ENCODE measurements at places on chromosomes 11 and 22.

GRCh38 chr22:28183078-28183860 lies 264.2 kb upstream of the PITPNB start:
- DNase-seq: no peak

DNA sequence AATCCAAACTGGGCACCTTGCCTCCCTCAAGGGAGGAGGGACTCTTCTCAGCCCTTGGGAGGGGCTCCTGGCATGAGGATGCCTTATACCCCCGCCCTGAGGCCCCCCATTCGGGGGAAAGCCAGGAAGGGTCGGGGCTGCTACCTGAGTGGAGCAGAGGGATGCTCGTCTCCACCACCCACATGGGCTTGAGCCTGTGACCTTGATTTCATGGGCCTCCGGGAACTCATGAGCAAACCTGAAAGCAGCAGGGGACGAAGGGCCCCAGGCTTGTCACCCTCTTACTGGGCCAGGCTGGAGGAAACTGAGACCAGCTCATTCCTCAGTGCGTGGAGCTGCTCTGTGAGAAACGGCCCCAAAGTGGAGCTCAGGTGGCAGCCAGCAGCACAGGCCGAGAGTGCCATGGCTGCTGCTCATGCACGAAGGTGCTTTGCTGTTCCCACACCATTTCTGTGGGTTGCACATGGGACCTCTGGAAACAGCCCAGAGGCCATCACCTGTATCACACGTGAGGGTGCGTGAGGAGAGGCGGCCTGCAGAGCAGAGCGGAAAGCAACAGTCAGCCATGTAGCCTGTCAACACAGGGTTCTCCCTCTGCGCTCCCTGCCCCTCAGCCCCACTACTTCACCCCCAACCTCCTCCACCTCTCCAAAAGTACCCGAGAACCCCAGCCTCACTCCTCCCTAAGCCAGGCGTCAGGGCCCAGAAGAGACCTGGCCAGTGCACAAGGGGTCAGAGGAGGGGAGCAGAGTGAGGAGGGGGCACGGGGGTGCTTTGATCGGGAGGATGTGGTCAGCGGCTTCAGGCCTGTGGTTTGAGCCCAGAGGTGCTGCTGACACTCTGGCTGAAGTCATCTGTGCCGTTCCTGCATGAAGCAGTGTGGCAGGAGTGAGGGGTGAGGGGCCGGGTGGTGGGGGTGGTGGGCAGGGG lies 14.1 kb upstream of the IL2RB start:
- peak; percentile 69 for DNase-seq

DNA sequence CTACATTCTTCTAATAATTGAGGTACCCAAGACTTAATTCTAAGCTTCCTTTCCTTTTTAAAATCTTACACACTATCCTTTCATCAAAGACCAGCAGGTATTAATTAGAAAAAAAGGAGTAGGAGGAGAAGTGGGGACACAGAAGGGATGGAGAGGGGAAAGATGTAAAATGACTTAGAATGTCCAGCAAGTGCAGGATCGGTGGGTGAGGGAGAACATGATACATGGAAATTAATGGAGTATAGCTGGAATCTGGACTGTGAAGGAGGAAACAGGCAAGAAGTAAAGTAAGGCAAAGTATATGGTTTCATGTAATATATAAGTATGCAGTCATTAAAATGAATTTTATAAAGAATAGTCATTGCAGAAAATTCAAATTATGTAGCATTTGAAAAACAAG lies 63.7 kb upstream of the SC5D start:
- DNase-seq: no peak

DNA sequence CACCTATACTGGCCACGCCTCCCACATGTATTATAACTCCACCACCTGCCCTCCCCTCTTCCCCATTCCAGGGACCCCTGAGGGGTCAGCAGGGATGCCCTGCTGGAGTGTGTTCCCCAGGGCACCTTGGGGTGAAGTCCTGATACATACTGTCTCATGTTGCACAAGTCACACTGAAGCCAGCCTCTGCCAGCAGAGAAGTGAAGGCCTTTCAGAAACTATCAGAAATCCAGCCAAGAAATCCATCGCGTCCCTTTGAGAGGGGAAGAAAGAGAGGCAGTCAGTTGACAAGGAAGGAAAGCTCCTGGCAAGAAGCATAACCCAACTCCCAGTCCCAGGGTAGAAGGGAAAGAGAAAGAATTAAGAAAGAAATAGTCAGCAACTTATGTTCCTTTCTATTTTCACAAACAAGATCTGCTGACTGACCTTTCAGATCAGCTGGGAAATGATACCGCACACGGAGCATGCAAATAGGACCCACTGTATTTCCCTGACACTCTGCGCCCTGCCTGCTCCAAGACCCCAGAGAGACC lies 45.2 kb downstream of the SC5D start:
- DNase-seq: no peak

GRCh38 chr11:120511116-120511819 lies at the start of gene GRIK4:
GRIK4 (plus strand) TSS chr11:120511748; CDS start chr11:120660319, 148,571 bp downstream.
- peak; percentile 82 for DNase-seq

GRCh38 chr11:96229354-96229977 lies 113.5 kb downstream of the MAML2 start:
- DNase-seq: no peak

- no peak for DNase-seq
Measured at GRCh38 chr22:17774926-17775685, 837 bp upstream of the BID start.

GRCh38 chr22:22546490-22546889 lies 12.6 kb downstream of the PRAME start:
- DNase-seq: no peak

DNA sequence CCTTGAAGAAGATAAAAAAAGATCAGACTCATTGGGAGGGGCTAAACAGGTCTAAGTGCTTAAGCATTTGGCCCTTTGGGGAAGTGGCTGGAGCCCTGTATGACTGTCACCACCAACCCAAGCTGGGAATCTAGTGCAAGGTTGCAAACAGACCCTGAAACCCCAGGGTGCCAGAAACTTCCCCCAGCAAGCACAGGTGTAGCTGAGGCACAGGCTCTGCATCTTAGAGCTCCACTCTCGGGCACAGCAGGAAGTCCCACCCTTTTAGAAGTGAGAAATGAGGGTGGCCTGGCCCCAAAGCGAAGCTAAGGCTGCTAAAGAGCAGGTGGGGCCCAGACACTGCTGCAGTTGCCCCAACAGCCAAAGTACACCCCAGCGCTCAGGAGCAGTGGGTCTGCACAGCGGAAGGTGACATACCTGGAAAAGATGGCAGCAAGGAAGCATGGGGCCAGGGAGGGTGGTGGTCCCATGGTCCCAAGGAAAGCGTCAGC lies 5.8 kb upstream of the KDM2A start:
- peak; percentile 29 for DNase-seq

DNA sequence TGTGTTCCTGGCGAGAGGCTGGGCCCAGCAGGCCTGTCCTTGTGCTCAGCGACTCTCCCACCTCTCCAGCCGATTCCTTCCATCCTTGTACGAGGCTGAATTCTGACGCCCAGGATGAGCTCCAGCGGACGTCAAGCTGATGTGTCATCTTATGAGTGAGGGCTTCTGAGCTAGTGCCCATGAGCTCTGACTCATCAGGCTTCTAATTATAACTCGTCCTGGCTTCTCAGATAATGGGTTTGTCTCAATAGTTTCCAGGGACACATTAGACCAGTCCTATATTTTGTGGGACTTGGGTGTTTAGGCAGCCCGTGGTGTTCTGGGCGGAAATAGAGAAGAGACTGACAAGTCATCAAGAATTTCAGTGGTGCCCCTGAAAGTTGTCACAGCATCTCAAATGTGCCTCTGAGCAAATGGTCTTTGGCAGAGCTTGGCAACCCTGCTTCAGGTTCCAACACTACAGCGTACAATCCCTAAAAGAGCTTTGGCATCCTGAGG lies 108.2 kb upstream of the CD44 start:
- DNase-seq: no peak

DNA sequence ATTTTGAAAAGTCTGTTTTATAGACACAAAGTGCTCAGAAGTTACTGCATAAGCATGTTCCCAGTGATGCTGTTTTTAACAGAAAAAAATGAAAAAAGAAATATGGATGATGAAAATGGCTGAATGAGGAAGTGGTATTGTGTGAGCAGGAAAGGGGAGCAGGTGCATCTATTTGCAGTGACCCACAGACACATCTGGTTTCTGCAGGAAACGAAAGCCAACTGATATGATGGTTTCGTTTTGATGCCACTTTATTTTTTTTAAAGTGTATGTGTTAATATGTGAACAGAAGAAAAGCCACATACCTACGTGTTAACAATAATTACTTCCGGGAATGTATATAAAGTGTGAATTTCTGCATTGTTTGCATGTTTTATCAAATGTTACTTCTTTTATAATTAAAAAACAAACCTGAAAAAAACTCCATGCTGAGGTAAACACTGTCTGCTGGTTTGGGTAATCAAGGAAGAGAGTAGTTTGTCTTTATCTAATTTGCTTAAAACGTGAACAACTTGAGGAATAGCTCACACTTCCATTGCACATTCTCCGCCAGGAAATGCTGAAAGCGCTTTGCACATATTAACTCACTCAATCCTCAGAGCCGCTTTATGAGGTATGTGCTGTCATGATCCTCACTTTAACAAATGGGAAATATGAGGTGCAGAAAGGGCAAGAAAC lies 1335.9 kb downstream of the TBC1D22A start:
- DNase-seq: peak; percentile 76

DNA sequence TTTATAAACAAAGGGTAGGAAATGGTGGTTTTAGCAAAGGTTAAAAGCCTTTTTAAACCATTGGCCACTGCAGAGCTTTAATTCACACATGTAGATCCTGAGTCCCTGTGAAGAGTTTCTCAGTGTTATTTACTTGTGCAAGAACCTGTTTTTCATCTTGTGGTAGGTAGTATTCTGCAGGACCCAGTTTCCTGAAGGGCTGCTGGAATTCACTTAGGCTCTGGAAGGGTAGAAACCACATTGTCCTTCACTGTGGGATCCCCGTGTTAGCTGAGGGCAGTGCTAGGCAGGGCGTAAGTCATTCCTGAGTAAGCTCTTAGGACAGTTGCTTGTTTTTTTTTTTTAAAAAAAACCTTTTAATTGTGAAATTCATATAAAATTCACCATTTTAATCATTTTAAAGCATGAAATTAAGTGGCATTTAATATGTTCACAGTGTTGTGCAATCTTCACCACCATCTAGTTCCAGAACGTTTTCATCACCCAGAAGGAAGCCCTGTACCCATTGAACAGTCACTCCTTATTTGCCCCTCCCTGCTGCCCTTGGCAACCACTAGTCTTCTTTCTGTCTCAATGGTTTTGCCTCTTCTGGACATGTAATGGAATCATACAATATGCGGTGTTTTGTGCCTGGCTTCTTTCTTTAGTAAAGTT lies 77.7 kb downstream of the C22orf31 start:
- no peak for DNase-seq

DNA sequence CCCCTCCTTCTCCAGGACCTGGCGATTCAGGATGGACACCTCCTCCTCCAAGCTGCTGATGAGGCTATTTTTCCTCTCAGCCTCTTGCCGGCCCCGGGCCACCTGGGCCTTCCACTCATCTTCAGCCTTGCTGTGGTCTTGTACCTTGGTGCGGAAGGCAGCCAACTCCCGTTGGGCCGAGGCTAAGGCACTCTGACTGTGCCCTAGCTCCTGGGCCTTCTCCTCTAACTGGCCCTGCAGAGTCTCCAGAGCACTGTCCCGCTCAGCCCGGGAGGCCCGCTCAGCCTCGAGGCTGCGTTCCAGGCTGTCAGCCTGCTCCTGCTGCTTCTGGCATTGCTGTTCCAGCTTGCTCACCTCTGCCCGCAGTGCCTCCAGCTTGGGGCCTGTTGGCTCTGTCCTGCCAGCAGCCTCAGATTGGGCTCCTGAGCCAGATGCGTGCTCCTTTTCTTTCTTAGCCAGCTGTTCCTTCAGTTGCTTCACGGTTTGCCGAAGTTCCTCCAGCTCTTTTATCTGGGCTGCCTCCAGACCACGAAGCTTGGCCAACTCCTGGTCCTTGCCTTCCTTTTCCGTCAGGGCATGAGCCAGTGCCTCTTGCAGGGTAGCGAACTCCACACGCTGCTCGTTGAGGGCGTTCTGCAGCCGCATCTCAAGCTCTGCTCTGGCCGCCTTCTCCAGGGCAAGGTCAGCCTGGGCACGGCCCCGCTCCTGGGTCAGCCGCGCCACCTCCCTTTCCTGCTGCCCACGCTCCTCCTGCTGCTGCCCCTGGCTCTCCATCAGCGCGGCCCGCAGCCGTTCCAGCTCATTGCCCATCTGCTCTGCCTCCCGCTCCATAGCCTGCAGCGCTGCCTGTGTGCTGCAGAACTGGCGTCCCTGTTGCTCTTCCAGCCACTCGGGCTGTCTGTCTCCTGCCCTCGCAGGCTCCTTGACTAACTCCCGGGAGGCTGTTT lies 15.3 kb downstream of the IL18BP start:
- no peak for DNase-seq

GRCh38 chr22:37051391-37052385 lies at the start of gene KCTD17:
KCTD17 (plus strand) TSS chr22:37051742; CDS start chr22:37051761, 19 bp downstream.
- DNase-seq: peak; percentile 85

DNA sequence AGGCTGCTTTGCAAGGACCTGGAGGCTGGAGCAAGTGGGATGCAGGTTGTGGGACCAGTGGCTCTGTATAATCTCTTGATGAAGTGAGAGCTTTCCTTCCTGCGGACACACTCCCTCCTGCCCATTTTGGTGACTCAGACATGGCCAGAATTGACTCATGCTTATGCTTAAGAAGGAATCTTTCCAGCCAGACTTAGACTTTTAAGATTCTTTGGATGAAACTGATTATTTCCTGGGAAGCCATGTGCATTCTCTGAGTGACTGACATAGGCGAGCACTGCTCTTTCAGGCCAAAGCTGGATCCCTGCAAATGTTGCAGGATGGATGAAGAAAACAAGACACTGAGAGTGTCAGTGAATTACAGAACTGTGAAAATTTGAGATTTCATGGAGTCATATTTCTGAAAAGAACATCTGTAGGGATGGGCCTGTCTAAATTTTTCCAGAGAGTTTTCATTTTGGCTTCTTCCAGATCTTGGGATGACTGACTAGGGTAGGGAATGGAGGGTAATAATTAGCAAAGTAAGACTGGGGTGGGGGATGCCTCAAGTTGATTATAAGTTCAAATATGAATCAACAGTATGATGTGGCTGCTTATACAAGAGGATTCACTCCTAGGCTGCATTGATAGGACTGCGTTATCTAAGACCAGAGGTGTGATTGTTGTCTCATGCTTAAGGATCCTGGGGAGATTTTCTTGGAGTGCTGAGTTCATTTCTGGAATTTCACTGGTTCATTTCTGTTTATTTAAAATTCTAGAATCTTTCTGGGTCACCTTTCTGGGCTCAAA lies 195.8 kb downstream of the HIPK3 start:
- DNase-seq: no peak

- DNase-seq: no peak
Measured at GRCh38 chr22:29313576-29314466, 1.7 kb downstream of the RASL10A start.

- DNase-seq: no peak
Measured at GRCh38 chr11:33064033-33064825, 24.9 kb downstream of the TCP11L1 start.
